ENCODE measurements at places on chromosomes 12 and 14.

GRCh38 chr14:26526137-26526536 lies 71.7 kb downstream of the NOVA1 start:
- no peak for DNase-seq

GRCh38 chr12:10098791-10099190 lies at the start of gene CLEC1A:
Gene CLEC1A (minus strand): TSS chr12:10098985. CDS start chr12:10098922, 63 bp downstream.
- DNase-seq: no peak

GRCh38 chr12:99130808-99131553 lies 485.9 kb downstream of the APAF1 start:
- DNase-seq: peak; percentile 69

DNA sequence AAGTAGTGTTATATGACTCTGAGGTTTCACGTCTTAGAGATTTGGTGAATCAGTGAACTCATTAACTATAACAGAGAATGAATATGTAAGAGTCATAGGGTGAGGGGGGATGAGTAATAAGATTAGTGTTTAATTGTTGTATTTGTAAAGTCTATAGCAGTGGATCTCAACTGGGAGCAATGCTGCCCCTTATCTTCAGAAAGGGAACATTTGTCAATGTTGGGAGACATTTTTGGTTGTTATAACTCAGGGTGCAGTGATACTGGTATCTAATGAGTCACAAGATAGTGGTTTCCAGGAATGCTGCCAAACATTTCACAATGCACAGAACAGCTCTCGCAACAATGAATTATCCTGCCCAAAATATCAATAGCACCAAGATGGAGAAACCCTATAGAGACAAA lies 1193.7 kb downstream of the GALC start:
- no peak for DNase-seq

- DNase-seq: no peak
These were observed 20.4 kb downstream of the ABHD12B start for GRCh38 chr14:50892255-50892654.

DNA sequence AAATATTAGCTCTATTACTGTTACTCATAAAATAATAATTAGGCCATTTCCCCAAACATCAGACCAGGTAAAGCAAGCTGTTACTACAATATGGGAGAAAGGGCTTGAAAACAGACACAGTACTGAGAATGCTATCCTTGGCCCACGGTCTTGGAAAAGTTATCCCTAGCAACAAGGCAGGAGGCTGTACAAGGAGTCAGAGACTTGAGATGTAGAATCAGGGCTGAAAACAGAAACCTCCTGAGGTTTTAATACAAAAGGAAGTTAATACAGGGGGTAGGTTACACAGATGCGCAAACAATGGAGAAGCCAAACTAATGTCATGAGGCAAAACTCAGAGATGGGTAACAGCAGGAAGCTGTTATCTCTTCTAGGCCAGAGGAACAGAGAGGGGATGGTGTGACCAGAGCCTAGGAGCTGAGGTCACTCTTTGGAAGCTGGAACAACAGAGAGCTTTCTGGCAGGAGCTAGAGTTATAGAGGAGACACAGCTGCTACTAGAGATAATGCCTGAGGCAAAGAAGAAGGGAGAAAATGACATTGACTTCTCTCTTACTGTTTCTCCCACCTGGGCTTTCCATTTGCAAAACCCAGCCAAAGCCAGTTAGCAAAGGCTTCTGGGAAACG lies 248.8 kb downstream of the SUDS3 start:
- no peak for DNase-seq

DNA sequence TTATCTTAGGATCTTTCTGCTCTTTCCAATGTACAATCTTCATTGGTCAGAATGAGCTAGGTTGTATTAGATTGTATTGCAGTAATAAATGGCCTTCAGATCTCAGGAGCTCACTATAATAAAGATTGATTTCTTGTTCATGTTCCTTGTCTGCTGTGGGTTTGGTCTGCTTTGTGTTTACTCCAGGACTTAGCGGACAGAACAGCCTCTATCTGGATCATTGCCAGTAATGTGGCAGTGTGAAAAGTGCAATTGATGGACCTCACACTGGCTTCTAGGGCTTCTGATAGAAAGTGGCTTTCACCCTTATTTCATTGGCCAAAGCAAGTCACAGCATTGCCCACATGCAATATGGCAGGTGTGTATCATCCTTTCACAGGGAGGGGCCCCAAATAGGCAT lies 81.2 kb downstream of the BTG1 start:
- DNase-seq: no peak

DNA sequence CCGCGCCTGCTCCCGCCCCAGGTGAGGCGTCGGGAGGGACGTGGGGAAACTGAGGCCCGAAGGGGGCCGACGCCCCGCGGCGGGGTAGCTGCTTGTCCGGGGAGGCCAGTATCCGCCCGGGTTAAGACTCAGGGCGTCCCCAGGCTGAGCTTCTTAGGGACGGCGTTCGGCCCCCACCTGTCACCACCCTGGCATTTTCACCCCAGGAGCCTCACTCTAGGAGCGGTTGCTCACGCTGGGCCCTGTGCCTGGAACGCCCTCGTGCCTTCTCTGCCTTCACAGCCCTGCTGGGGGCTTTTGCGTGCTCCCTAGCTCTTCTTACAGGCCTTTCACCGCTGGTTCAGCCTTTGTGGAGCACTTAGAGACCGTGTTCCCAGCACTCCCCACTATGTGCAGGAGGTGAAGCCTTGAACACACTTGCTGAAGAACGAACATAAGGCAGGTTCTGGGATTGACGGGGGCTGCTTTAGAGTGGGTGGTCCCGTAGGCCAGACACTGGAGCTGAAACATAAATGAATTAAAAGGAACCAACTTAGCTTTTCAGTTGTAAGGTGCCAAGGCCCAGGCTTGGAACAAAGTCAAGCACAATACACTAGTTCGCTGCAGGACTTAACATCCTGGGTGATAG lies 601 bp downstream of the ZNF839 start:
- DNase-seq: peak; percentile 54

GRCh38 chr12:102958073-102958829 lies 777 bp downstream of the ASCL1 start:
- peak; percentile 88 for DNase-seq
